ENCODE measurements at places on chromosomes 4 and X. TPM values are rescaled to one million over a fixed set of nuclear protein-coding genes. Genes with fewer than 3 reads are reported as not detected.
A peak's percentile ranks its signal among the peaks of the same experiment; 100 is the strongest.

COL25A1 gene
- polyA plus RNA-seq = 17.1 TPM

HPSE gene
- 0.70 TPM for polyA plus RNA-seq

RRH gene
- polyA plus RNA-seq = 0.32 TPM

SMPX gene
- polyA plus RNA-seq = 0.27 TPM

DNA sequence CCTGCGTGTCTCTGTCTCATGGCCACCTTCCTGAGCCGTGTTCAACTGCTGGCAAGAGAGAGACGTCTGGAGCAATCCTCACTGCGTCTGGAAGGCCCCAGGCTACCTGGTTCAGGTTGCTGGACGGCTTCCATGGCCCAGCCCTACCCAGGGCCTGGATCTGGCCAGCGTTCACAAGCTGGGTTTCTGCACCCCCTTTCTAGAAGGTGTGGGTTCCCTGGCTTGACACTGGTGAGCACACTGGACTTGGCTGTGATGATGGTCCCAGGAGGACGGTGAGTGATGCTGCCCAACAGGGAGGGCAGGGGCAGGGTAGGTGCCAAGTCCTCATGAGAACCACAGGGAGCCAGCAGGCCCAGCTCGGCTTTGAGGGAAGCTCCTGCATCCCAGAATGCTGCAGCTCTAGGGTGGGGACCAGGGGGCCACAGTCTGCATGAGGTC is 63.4 kb downstream of the HTRA3 start:
- DNase-seq = no peak

SLC9A6 gene
- 17.0 TPM for polyA plus RNA-seq

DNA sequence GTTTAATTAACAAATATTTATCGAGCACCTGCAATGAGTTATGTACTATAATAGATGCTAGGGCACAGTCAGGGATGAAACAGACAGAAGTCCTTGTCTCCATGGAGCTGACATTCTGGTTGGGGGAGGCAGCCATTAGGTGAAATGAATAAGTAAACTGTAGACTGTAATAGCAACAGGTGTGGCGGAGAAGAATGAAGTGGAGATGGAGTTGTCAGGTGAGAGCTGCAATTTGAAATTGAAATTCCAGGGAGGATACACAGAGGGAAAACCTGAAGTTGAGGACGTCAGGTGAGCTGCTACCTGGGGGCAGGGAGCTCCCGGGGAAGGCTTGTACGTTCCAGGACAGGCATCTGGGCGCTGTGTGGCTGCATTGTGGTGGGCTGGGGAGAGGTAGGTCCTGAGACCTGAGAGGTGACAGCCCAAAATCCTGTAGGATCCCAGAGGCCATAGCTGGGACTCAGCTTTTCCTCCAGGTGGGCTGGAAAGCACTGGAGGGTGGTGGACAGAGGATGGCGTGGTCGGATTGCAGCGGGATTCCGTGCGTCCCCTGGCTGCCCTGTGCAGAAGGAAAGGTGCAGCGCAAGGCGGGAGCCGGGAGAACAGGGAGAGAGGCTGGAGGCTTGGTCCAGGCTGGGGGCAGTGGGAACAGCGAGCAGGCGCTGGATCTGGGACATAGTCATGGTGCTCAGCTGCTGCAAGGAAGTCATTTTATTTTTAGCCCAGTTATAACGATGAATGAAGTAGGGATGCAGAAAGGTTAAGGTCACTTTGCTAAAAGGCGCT is 24.8 kb downstream of the CYTL1 start:
- DNase-seq = no peak

WAS gene
- polyA plus RNA-seq = 3.2 TPM

SMIM10L2A gene
- polyA plus RNA-seq = 10.7 TPM

GRCh38 chr4:186587416-186588018 is 32.1 kb upstream of the MTNR1A start:
- DNase-seq = peak; percentile 52

OPN1MW3 gene
- not detected for polyA plus RNA-seq

GRCh38 chr4:46648088-46648744 is 258.3 kb upstream of the GABRA2 start:
- no peak for DNase-seq

AKAP14 gene
- 0.49 TPM for polyA plus RNA-seq

DNA sequence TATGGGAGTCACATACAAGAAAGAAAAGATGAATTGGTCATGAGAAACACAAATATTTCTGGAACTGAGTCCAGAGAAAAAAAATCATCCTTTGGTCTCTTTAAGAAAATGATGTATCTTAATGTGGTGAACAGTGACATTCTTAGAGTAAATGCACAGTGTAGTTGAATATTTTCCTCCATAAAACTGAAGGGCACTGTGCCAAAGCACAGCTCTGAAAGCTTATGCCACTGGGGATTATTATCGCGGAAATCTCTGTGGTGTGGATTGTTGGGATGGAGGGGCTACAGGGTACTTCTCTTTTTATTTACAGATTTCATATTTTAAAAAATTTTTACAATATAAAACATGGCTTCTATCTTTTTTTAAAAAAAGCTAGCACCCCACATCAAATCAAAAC is 908.1 kb downstream of the CCSER1 start:
- DNase-seq = no peak

DNA sequence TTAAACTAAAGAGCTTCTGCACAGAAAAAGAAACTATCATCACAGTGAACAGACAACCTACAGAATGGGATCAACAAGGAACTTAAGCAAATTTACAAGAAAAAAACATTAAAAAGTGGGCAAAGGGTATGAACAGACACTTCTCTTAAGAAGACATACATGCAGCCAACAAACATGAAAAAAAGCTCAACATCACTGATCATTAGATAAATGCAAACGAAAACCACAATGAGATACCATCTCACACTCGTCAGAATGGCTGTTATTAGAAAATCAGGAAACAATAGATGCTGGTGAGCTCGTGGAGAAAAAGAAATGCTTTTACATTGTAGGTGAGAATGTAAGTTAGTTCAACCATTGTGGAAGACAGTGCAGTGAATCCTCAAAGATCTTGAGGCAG is 27.8 kb downstream of the PAPSS1 start:
- no peak for DNase-seq

- no peak for DNase-seq
Measured at GRCh38 chr4:8651661-8652180, 59.2 kb downstream of the CPZ start.

UGT2A2 gene
- polyA plus RNA-seq = not detected

Measured in left renal cortex interstitium (tissue), 4 donors.